ENCODE measurements at places on chromosomes 16 and 17. TPM values are rescaled to one million over a fixed set of nuclear protein-coding genes. Genes with fewer than 3 reads are reported as not detected.

- no peak for DNase-seq
Observed at GRCh38 chr16:11234884-11235702, 20.9 kb downstream of the SOCS1 start.

ERN2 gene
- polyA plus RNA-seq = not detected

KRTAP4-1 gene
- not detected for polyA plus RNA-seq

RARA gene
- polyA plus RNA-seq = 8.3 TPM

GRCh38 chr17:67136191-67137025, 92.1 kb downstream of the CACNG1 start:
- DNase-seq = no peak

SLC16A13 gene
- polyA plus RNA-seq = 2.4 TPM

DNA sequence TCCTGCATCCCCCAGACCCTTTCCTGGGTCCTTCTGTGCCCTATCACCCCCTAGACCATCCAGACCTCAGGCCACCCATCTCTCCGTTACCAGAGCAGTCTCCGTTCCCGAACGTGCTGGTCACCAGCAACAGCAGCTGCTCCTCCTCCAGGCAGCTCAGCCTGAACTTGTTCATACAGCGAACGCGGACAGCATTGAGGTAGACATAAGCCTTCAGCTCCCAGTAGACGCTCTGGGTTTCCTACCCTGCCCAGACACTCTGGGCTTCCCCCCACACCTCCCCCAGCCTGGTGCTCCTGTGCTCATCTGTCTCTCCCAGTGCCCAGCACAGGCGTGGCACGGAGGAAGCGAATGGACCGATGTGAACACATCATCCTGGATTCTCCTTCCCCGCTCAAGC, 41.6 kb upstream of the RNFT1 start:
- no peak for DNase-seq

STAT3 gene
- 89.8 TPM for polyA plus RNA-seq

CEMP1 gene
- polyA plus RNA-seq = 2.4 TPM

C1QTNF1 gene
- not detected for polyA plus RNA-seq

GRCh38 chr16:86074651-86075487, 175.9 kb downstream of the IRF8 start:
- DNase-seq = no peak

DNA sequence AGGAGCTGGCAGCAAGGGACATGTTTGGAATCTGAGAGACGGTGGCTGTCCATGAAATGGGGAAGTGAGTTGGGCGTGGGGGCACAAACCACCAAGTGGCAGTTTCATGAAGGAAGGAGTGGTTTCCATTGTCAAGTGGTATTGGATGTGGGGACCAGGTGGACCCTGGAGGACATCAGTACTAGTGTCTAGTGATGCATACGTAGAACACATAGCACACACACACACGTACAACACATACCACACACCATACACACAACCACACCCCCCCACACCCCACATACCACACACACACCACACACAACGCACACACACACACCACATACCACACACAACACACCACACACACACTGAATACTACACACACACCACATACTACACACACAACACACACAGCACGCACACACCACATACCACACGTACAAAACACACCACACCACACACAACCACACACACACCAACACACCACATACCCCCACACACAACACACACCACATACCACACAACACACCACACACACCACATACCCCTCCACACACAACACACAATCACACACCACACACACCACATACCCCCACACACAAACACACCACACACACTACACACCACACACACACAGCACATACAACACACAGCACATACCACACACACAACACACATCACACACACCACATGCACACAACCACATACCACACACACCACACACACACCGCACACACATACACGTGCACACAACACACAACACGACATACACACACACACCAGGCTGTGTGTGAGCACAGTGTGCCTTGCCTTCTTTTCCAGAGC, 41.1 kb upstream of the GSE1 start:
- peak; percentile 78 for DNase-seq

RAMP2 gene
- polyA plus RNA-seq = not detected

KRTAP4-3 gene
- not detected for polyA plus RNA-seq

GRCh38 chr17:82297714-82298537, 19.5 kb downstream of the CD7 start:
- DNase-seq = peak; percentile 98

GRCh38 chr17:32498391-32498790, 11.6 kb downstream of the CDK5R1 start:
- no peak for DNase-seq

DNA sequence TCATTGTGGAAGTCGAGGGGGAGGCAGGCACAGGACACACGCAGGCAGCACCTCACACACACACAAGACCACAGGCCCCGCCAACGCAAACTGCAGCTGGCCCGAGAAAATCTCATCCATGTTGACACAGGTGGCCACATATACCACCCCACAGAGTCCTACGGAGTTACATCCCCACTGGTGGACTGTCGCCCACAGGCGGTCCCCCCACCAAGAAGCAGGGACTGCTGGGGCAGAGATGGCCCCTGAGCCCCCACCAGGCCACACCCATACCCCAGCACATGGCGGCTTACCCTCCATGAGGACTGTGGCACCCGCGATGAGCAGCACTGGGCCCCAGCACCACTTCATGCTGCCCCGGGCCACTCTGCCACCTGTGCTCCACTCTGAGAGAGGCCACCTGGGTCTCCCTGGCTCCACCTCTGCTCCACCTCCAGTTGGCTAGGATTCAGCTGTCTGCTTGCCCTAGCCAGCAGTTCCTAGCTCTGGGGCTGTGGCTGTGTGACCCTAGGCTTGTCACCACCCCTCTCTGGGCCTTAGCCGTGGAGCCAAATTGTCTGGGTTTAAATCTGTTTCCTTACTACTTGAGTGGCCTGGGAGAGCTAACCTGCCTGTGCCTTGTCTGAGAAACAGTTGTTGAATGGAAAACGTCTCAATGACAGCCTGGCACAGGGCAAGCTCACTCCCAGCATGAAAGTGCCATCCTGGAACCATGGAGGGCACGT, at the start of gene PRSS53:
Gene PRSS53 (minus strand): TSS at position 485 of the 725 bp plus-strand sequence. CDS start 134 bp downstream, at position 351.
- no peak for DNase-seq

PERCC1 gene
- polyA plus RNA-seq = not detected

DNA sequence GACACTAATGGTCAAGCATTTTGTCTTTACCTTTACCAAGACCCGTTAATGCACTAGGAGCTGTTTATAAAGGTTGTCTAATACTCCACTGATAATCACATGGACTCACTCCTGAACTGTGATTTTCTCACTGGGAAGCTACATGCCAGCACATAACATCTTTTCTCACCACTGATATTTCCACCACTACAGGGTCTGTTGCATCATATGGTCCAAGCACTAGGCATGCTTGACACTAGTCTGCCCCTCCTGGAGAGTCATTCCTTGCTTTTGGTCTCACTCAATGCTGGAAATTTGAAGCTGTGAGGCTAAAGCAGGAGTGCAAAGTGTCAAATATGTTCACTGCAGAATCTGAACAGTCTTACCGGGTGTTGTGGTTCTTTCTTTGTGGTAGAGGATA, 1576.8 kb downstream of the CDH8 start:
- no peak for DNase-seq

- DNase-seq = peak; percentile 74
Observed at GRCh38 chr17:76005263-76006149, 4.9 kb downstream of the CDK3 start.

DNA sequence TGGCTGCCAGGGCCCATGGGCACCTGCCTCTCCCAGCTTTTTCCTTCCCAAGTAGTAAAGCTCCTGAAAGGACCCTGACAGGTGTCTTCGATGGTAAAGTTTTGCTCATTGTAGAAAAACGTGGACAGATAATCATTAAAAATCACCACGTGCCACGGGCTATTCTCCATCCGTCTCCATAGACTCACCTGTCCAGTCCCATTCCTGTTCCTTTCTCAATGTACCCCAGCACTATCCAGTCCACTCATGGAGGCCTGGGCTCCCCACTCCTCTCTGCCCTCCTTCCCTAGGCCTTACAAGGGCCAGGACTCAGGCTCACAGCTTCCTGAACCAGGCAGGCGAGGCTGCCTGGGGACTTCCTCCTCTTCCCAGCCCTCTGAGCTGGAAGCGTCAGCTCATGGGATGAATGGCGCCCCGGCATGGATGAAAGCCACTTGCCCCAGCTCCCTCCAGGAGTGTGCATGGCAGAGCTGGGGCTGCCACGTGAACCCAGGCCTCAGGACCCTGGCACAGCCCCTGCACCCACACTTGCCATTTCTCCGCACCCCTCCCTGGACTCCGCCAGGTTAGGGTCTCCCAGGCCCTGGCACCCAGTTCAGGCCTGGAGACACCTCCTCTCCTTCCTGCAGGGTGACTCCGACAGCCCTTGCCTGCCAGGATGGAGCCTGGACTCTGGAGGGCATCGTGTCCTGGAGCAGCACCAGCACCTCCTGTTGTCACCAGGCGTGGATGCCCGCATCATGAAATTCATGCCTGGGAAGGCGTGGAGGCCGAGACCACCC, 8.8 kb downstream of the CTRB1 start:
- DNase-seq = no peak

- DNase-seq = no peak
Observed at GRCh38 chr17:78774453-78774852, 7.6 kb downstream of the CYTH1 start.

- no peak for DNase-seq
Observed at GRCh38 chr16:55955424-55955823, 80.3 kb upstream of the CES5A start.

WNT9B gene
- not detected for polyA plus RNA-seq

GRCh38 chr17:73343739-73344454, 32.1 kb upstream of the CDC42EP4 start:
- no peak for DNase-seq

DNA sequence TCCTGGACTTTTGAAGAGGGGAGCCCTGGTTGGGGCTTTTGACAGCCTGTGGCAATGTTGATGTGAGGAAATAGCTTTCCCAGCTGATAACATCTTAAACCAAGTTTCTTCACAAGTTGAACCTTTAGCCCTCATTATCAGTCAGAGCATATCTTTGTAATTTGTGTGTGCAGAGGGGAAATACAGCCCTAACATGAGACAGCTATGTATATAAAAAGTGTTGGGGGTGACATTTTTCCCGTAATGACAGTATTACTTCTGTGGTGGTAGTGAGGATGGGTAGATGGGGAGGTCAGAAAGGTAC, 221.1 kb downstream of the FTO start:
- DNase-seq = no peak

GRCh38 chr17:74307984-74308773, 17.8 kb upstream of the KIF19 start:
- no peak for DNase-seq

Measured in naive B cell (primary cell).